Myocyte (in vitro differentiated cells): ENCODE measurements at places on chromosomes 3 and 15. TPM values are rescaled to one million over a fixed set of nuclear protein-coding genes. Genes with fewer than 3 reads are reported as not detected.
A peak's percentile ranks its signal among the peaks of the same experiment; 100 is the strongest.

DNA sequence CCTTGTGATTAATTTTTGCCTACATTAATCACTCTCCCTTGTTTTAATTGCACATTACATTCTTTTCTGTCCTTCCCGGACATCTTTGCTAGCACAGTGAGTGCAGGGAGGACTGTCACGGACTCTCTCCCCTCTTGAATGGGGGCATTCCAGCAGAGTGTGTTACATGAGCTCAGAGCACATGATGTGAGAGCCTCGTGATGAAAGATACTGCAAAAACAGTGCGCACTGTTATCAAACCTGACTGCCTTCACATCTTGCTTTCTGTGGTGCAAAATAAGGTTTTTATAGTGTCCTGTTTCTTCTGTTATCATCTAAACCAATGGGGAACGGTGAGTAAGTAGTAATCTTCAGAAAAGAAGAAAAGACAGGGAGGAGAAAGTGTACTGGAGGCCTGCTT lies 167.5 kb downstream of the PGPEP1L start:
- no peak for DNase-seq

- peak; percentile 82 for DNase-seq
These were observed 60.0 kb upstream of the STT3B start for GRCh38 chr3:31472479-31473390.

GRCh38 chr3:535566-536416 lies 339.2 kb downstream of the CHL1 start:
- DNase-seq, result peak; percentile 7

GRCh38 chr15:85625166-85625830 lies 169.4 kb downstream of the KLHL25 start:
- DNase-seq, result no peak

- no peak for DNase-seq
These were observed at the start of gene TLR9 for GRCh38 chr3:52225452-52226228. Gene TLR9 (minus strand): TSS chr3:52225645. CDS start chr3:52225529, 116 bp downstream.

DNA sequence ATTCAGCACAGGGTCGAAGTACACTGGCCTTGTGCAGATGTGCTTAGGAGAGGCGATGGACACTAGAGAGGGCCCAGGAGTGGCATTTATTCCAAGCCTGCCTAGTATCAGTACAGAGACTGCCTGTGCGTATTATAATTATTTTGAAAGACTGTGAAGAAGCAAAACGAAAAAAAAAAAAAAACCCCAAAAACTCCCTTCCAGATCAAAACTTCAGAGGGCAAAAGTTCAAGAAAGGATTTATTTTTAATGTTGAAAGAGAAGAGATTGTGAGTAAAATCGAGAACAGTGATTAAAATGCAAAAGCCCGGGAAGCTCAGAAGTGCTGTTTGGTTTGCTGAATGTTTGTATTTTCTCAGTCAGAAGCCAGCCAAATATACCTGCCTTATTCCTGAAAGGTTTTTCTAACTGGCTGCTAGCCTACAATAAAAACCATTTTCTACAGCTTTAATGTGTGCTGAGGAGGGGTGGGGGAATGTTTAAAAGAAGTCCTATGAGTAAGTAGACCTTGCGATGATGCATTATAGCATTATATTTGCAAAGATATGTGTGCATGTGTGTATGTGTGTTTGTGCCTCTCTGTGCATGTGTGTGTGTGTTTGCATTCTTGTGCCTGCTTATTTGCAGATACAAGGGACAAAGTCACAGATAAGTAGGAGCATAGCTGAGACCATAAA lies 19.3 kb upstream of the LZTFL1 start:
- no peak for DNase-seq

DNA sequence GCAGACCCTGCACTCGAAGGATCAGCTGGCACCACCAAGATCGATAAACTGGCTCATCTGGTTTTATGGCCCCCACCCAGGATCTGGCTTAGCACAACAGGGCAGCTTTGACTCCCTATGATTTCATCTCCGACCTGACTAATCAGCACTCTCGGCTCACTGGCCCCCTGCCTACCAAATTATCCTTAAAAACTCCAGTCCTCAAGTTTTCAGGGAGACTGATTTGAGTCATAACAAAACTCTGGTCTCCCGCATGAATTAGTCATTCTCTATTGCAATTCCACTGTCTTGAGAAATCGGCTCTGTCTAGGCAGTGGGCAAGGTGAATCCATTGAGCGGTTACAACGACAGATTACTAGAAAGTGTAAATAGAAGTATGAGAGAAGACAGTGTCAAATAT lies 521.9 kb upstream of the RGMA start:
- DNase-seq, result no peak

GRCh38 chr3:166187237-166187636 lies 350.0 kb upstream of the BCHE start:
- DNase-seq, result no peak

DNA sequence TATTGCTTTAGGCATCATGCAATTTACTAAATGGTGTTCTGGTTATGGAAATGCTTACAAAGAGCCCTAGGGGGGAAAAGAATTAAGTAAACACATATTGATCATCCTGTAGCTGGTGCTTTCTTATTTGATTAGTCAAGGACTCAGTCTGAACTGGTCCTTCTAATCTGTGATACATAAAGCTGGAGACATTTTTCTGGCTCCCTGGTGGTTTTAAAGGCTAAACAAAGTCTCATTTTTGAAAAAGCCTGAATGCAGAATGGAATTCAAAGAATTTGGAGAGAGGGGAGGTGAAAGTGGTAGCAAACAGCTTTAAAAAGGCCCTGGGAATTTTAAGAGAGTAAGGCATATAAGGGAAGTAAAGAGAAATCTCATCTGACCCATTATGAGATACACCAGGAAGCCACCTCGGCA lies 149.7 kb downstream of the RBMS3 start:
- DNase-seq, result peak; percentile 53

DNA sequence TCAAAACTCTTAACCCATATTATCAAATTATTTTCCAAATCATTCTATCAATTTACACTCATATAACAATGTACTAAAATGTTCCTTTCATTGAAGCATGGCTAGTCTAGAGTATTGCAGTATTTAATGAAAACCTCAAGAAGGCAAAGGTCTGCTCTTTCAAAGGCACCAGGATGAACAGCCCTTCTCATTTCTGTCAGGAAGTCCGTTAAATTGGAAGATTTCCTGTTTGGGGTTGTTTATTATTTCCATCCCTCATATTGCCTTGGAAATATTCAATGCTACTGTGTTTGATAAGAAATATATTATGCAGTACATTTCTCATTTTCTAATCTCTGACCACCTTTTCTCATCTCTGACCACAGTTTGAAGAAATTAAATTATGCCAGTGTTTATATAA lies 25.1 kb downstream of the ACKR4 start:
- no peak for DNase-seq

DNA sequence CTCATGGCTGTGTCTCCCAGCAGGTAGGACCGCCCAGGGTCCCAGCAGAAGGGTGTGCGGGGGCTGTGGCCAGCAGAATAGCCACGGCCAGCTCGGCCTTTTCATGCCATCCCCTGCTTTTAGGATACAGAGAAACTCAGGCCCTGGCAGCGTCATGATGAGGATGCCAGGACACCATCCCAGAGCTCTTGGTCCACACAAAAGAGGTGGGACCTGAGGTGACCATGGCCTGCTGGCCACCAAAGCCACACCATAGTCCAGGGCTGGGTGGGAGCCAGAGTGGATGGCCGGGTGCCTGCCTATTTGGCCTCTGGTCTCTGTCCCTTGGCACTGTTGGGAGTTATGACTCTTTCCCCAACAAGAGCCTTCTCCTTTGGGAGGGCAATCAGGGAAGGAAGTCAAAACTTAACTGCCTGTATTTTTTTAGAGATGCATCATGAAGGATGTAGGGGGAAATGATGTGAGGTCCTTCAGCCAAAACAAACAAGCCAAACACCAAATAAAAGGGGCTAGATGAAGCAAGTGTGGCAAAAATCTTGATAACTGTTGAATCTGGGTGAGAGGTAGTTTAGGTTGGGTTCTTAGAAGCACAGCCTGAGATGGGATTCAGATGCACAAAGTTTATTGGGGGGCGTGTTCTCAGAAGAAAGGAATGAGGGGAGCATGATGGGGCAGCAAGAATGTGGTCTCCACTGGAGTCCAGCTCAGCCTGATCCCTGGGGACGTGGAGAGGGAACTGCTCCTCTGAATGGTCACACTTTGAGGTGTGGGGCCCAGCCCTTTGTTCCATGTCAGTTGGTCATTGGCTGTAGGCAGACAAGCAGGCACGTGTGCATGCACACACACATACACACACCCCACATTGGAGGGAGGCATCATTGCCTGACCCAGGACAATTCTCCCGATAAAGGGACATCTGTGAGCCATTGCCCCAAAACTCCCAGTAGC lies 33.2 kb downstream of the SMAD6 start:
- DNase-seq, result no peak

GRCh38 chr15:48855501-48856440 lies 22.2 kb upstream of the EID1 start:
- peak; percentile 46 for DNase-seq

DNA sequence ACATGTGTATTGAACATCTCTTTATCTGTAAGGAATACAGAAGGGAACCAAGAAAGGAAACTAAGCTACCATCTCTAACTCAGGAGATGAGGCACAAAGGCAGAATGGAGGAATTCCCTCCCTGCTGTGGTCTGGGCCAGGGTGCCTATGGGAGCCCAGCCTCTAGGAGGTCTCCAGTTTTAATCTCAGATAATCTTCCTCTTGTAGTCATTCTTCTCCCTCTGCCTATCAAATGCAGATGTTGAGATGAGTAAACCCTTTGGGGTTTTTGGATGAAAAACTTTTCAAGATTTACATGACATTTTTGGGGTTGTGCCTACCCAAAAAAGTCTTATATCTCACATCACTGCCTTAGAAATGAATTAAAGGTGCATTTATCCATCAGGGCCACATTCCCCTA lies 23.3 kb downstream of the SCG5 start:
- no peak for DNase-seq

GRCh38 chr15:54859982-54860381 lies 336.8 kb downstream of the RSL24D1 start:
- DNase-seq, result no peak

- peak; percentile 88 for DNase-seq
These were observed 38.9 kb downstream of the ABHD2 start for GRCh38 chr15:89127054-89127702.

DNA sequence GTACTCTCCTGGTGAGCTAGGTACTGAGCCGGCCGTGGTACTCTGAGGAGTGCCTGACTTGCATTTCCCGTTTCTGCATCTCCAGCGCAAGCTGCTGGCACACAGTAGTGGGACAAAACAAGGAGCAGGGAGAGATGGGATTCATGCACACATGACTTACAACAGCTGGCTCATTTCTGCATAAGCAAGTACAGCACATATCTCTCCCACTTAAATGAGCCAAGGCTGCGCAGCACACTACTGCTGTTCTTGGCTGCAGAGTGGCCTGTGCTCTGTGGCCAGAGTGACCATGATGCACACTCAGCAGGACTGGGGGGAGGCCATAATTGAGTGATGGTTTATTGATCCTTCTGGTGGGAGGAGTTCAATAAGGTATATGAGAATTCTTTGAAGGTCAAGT lies 59.2 kb upstream of the ABHD17C start:
- no peak for DNase-seq

DNA sequence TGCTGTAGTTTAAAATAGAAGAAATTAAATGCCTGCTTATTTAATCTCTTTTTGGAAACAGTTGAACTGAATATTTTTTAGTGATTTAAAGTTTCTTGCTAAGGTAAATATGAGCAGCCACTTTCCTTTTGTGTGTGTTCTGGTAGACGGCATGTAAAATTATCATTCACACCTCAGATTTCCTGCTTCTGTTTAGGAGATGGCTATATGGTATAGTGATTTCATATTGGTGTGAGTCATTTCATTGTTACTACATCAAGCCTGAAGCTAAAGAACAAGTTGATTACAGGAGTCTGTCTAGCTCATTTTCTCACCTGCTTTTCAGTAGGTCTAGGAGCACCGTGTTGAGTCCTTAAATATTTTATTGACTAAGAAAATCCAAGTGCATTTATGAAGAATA lies 2.2 kb downstream of the LRCH3 start:
- DNase-seq, result no peak

- DNase-seq, result no peak
These were observed 93.9 kb downstream of the ZPLD1 start for GRCh38 chr3:102528727-102529126.

The RPP25 gene
- total RNA-seq, result 2.6 and 3.2 TPM in 2 replicates

The ACAP2 gene
- total RNA-seq, result 30.0 and 31.4 TPM in 2 replicates

The SRGAP3 gene
- 5.3 and 5.9 TPM in 2 replicates for total RNA-seq

The TRAT1 gene
- total RNA-seq, result not detected in 2 replicates

The UROC1 gene
- not detected in 2 replicates for total RNA-seq

The NPAP1 gene
- not detected in 2 replicates for total RNA-seq

The SCAANT1 gene
- total RNA-seq, result not detected in 2 replicates

The DPPA2 gene
- total RNA-seq, result not detected in 2 replicates

The CASR gene
- total RNA-seq, result not detected in 2 replicates

The TXNRD3 gene
- 9.8 and 12.9 TPM in 2 replicates for total RNA-seq

The CSPG4 gene
- 6.2 and 19.6 TPM in 2 replicates for total RNA-seq

The PCSK6 gene
- total RNA-seq, result 2.2 and 2.5 TPM in 2 replicates

The CNTN3 gene
- total RNA-seq, result 0.08 and 1.1 TPM in 2 replicates
